Right lung (tissue), 10 donors: ENCODE measurements at places on chromosomes 1 and 21. TPM values are rescaled to one million over a fixed set of nuclear protein-coding genes. Genes with fewer than 3 reads are reported as not detected.

GRCh38 chr1:66247415-66248208 lies 286.3 kb upstream of the SGIP1 start:
- DNase-seq, result no peak

Gene TLCD4
- 7.7 TPM for polyA plus RNA-seq

- no peak for DNase-seq
Measured at GRCh38 chr1:183945428-183946319, 91.9 kb downstream of the COLGALT2 start.

DNA sequence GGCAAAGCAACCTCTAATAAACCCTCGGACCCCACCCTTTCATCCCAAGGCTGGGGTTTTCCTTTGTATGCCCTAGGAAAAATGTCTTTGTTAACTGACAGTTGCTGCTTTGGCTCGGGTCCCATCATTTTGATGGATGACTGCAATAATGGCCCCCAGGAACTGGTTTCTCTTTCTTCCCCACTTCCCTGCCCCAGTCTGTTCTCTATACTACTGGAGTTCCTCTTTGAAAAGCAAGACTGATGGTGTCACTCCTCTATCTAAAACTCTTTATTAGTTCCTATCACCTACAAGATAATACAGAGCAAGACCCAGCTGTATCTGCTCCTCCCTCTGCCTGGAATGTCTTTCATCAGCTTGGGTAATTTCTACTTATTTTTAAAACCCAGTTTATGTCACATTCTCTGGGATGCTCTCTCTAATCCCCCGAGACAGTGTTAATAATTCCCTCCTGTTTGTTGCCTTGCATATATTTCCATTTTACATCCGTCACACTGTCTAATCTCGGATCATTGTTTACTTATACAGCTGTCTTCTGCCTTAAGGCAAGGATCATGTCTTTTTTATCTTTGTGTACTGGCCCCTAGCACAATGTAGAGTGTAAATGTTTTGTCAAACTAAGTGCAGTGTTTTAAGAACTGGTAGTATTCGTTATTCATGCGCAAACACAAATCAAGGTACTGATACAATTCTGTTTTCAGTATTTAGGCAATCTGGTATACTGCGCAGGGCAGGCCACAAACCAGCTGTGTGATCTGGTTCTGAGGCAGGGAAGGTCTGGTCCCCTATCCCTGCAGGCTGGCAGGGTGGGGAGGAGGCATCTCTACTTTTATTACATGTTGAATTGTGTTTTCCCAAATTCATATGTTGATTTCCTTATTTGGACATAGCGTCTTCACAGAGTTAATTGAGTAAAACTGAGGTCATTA lies 16.1 kb downstream of the SLAMF1 start:
- DNase-seq, result no peak

Gene ZNF593OS
- 1.9 TPM for polyA plus RNA-seq

Gene MAP3K21
- polyA plus RNA-seq, result 27.0 TPM

Gene UTP11
- polyA plus RNA-seq, result 38.4 TPM

GRCh38 chr1:205470131-205470530 lies 14.3 kb upstream of the BLACAT1 start:
- DNase-seq, result no peak

DNA sequence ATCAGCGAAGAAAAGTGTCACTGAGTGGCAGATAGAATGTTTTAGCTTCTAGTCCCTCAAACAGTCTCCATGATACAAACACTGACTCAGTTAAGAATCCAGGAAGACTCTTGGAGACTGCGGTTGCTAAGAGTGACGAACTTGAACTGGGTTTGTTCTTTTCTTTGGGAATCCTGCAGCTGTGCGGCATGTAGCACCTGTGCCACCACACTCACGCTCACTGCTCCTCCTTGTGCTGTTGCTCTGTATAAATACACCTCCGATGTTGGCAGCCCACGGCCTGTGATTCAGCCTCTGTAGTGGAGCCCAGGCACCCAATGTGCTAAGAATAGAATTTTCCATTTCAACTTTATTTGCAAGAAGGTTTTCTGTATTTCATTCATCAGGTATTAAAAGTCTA lies 5.5 kb upstream of the PPIE start:
- DNase-seq, result no peak

GRCh38 chr1:91948501-91949355 lies 473 bp upstream of the BRDT start:
- DNase-seq, result no peak

Gene PADI6
- not detected for polyA plus RNA-seq

DNA sequence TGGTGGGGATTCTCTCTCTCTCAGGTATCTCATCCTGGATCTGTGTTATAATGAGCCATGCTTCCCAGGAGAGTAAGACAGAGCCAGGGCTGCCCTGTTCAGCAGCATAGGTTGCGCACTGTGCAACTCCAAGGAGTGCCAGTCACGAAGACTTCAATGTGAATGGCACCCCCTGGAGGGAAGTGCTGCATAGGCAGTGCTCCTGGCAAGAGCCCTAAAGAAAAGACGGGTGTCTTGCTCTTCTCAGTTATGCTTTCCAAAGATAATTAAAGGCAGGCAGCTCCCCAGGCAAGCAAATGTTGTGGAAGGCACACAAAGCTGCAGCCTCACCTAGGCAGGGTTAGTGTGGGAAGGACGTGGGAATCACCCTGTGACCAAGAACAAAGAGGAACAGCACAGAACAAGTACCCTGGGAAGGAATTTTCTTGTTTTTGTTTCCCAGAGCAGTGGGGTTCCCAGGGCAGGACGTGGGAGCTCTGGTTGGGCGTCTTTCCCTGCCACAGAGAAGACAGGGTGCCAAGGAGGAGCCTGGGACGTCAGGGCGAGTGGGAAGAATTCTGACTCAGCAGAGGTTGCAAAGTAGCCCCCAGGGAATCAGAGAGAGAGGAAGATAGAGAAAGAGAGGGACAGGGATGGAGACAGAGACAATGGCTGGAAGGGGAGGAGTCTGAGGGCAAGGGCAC lies 120.9 kb downstream of the KCNN3 start:
- no peak for DNase-seq
